Naive thymus-derived CD4-positive, alpha-beta T cell (primary cell): ENCODE measurements at places on chromosomes 2 and 18.

DNA sequence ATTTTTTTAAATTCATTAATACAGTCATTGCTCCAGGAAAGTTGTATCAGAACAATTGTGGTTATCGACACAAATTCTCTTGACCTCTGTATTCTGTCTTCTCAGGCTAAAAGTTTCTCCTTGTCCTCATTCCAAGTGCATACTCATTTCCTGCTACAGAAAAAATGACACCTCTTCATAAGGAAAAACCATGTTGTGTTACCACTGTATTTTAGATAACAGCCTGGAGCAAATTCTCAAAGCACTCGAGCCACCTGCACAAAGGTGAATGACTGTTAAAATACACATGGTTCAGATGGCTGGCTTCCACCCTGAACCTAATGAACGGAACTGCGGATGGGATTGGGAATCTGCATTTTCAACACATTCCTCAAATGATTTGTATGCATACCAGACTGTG is 586.5 kb downstream of the EPHA4 start:
- no peak for DNase-seq

- no peak for DNase-seq
Measured at GRCh38 chr2:178962805-178963433, 87.0 kb downstream of the CCDC141 start.

DNA sequence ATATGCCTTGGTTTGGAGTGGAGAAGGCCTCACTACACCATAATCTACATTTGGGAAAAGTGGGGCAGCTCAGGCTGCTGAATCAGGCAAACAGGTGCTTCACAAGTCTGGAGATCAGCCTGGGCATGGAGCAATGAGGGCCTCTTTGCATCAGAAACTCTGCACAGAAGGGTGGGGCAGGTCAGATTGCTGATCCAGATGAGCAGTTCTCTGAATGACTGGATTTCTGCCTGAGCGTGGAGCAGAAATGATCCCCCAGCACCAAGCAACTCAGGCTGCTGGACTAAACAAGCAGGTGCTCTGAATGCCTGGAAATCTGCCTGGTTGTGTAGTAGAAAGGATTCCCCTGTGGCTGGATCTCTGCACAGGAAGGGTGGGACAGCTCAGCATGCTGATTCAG is 605.3 kb upstream of the ZNF804A start:
- DNase-seq = no peak

DNA sequence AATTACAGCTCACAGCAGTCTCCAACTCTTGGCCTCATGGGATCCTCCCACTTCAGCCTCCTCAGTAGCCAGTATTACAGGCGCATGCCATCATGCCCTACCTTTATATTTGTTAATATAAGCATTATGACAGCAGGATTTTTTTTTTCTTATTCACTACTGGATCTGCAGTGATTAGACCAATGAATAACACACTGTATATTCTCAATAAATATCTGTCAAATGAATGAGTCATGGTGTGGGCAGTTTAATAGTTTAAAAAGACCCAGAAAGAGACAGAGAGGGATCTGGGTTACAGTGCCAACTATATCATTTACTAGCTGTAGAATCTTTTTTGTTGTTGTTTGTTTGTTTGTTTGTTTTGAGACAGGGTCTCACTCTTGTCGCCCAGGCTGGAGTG is 62.4 kb upstream of the LTBP1 start:
- no peak for DNase-seq

DNA sequence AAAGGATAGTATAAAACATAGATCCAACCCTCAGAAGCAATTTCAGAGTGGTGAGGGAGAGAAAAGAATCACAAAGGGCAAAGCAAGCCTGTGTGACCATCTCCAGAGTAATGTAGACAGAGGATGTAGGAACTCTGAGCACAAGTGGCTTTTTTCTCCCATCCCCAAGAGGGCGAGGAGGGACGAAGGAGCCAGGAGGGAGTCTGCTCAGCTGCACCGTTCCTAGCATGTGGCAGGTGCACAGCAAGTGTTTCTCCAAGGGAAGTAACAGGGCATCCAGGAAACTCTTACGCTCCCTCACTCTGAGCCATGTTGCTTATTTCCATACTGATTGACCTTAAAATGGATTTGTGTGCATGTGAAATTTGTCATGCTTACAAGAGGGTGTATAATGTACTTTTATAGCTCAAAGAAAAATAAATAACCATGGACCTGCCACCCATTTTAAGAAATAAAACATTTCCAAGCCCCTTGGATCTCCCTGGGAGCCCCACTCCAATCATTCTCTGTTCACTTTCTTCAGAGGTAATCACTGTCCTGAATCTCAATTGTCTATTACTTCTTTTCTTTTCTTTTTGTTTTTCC is 37.8 kb upstream of the SEC11C start:
- DNase-seq = no peak

- DNase-seq = no peak
Measured at GRCh38 chr2:726169-726568, 49.0 kb upstream of the TMEM18 start.

GRCh38 chr2:227818675-227819397 is 5.2 kb downstream of the CCL20 start:
- DNase-seq = no peak

GRCh38 chr18:64210401-64210949 is 61.6 kb upstream of the LINC00305 start:
- no peak for DNase-seq

DNA sequence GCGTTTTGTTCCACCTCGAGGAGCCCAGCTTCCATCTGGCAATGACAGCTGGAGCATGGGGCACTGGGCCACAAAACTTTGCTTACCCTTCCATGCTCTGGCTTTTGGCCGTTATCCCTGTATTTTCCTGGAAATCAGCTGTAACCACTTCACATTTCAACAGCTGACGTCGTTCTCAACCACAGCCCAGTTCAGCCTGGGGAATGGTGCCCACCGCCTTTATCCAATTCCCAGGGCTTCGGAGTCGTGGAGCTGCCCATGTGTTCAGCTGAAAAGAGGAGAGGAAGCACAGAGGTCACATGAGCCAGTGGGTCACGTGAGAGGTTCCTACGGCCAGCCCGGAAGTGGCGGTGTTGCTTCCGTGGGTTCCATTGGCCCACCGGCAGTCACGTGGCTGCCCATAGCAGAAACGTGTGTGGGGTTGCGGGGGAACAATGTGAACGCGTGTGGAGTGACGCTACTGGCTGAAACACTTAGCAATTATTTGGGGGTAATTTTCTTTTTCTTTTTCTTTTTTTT is 16.7 kb upstream of the EDAR start:
- no peak for DNase-seq

DNA sequence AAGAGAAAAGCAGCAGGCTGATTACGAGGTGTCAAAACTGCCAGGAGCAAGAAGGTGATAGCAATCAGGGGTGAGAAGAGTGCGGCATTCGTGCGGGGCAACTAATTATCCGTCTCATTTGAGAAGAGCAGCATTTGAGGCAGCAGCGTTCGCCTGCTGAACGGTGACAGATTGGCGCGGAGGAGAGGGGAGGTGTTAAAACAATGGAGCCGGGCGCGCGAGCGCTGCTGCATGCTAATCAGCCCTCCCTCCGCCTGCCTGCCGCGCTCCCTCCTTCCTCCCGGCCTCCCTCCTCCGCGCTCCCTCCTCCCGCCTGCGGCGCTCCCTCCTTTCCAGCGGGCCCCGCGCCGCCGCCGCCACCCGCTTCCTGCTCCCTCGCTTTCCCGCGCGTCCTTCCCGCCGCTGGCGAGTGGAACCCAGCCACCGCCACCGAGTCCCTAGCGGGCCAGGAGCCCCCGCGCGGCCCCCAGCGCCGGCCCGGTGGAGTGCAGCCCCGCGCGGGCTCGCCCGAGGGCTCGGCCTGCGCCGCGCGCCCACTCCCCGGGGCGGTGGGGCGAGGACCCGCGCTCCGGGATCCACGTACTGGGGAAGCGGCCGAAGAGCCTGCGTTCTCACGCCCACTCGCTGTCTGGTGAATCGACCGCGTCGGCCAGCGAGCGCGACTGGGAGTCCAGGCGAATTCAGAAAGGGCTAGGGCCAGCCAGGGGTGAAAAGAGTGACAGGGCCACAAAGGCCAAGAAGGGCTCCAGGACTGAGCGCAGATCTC is 69.5 kb upstream of the PSMD14 start:
- DNase-seq = peak; percentile 57

GRCh38 chr2:85601771-85602475 is 575 bp downstream of the TMEM150A start:
- no peak for DNase-seq

DNA sequence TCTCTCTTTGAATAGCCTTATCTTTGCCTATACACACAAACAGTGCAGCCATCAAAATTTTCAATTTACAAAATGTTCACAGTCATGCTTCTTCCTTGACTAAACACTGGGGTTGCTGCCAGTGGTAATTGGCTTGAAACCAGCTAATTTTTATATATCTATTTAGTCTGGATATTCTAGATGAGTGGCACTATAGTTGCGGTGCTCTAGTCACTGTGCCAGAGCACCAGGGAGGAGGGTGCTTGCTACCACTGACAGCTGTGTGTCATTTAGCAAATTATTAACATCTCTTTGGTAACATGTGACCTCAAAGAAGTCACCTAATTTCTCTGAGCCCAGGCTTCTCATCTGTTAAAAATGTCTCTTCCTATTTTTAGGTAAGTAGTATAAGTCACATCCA is 130.4 kb downstream of the MEIS1 start:
- no peak for DNase-seq

DNA sequence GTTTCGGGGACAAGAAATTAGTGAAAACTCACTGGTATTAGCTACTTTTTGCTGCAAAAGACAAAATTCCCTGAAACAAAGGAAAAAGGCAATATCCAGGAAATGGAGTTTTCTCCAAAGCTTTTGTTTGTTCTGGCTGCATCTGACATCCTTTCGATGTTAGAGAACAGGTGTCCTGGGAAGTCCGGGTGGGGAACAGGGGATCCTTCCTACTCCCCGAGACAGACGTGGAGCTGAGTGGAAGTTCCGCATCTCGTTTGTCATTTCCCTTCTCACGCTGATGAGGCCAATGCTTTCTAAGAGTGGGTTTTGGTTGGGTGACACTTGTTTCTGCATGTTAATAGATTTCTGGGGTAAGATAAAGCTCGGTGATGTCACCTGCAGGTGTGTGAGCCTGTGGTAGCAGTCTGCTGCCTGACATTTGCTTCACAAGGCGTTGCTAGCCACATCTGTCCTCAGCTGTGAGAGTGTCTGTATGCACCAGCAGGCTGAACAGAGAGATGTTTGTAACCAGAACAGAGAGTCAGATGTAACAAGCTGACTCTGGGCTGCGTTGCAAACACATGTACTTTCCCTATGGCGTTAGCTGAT is 125.9 kb downstream of the ACOXL start:
- DNase-seq = no peak

DNA sequence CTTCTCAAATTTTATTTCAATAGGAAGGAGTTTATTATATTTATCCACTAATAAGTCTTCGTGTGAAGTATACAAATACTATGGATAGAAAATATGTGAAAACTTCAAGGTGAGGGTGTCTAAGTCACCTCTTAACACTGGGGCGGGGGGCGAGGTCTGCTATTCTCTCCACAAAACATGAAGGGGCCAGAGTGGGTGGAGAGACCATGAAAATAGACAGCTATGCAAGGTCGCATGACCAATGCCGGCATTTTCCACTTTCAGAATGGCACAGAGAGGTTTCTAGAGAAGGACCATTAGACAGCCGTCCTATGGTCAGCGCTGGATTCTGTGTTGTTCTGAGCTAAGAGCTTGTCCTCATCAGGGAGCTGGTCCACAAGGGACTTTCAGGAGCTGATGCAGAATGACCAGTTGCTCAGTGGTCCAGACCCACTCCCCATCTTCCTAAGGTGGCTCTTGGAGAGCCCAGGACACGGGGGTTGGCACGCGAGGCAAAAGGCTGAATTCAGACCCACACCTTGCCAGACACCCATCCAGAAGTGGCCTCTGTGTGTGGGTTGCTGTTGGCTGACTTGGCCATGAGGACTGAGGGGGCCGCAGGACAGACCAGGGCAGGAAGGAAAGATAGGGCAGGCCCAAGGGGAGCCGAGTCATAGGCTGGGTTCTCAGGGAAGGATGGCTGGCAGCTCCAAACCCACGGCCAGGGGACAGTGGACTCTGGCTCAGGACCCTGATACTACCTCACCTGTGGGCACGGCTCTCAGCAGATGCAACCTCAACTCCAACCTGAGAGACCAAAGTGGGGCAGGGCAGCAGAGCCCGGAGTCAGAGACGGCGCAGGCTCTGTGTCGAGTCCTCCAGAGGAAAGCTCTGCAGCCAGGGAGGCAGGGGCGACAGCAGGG is 69.8 kb downstream of the NDUFA10 start:
- DNase-seq = no peak

DNA sequence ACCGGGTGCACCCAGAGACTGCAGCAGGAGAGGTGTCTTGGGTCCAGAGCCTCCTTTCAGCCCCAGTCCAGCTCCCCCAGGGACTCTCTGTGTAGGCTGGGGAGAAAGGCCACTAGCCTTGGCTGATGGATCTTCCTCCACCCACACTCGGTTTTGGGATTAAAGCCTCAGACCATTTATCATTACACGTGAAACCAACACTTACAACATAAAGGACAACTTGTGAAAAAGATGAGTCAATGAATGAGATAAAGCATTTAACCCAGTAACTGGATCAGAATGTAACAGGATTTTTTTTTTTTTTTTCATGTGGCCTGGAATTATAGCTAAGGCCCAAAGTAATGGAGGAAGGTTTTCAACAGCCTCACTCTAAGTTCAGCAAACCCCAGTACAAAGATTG is 32.1 kb downstream of the NAT8 start:
- DNase-seq = no peak

DNA sequence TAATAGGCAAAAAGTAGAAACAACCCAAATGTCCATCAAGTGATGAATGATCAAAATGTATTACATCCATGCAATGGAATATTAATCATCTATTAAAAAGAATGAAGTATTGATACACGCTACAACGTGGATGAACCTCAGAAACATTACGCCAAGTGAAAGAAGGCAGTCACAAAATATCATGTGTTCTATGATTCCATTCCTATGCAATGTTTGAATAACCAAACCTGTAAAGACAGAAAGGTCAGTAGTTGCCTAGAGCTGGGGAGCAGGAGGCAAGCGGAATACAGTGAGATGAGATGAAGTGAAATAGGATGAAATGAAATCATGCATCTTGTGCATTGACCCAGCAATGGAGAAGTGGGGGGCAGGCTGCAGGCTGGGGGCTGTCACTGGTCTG is 17.9 kb upstream of the COL6A3 start:
- no peak for DNase-seq

GRCh38 chr2:84646514-84646913 is 130.2 kb downstream of the DNAH6 start:
- DNase-seq = no peak

GRCh38 chr2:109423556-109424359 is 190.0 kb downstream of the SEPTIN10 start:
- no peak for DNase-seq

DNA sequence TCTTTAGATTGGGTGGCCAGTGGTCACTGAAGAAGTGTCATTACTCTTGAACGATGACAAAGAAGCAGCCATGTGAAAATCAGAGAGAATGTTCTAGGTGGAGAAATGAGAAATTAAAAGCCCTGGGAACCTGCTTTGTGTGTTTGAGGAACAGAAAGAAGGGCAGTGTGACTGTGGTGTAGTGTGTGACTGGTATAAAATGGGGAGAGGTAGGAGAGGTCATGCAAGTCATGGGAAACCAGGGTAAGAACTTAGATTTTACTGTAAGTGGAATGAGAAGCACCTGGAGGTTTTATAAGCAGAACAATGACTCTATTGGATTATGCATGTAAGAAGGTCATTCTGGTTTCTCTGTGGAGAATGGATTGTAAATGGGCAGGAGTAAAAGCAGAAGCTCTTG is 12.2 kb downstream of the ICOS start:
- no peak for DNase-seq
